ENCODE measurements at places on chromosomes 5 and 9.

GRCh38 chr9:124272979-124273378, 15.2 kb downstream of the NEK6 start:
- DNase-seq = no peak

DNA sequence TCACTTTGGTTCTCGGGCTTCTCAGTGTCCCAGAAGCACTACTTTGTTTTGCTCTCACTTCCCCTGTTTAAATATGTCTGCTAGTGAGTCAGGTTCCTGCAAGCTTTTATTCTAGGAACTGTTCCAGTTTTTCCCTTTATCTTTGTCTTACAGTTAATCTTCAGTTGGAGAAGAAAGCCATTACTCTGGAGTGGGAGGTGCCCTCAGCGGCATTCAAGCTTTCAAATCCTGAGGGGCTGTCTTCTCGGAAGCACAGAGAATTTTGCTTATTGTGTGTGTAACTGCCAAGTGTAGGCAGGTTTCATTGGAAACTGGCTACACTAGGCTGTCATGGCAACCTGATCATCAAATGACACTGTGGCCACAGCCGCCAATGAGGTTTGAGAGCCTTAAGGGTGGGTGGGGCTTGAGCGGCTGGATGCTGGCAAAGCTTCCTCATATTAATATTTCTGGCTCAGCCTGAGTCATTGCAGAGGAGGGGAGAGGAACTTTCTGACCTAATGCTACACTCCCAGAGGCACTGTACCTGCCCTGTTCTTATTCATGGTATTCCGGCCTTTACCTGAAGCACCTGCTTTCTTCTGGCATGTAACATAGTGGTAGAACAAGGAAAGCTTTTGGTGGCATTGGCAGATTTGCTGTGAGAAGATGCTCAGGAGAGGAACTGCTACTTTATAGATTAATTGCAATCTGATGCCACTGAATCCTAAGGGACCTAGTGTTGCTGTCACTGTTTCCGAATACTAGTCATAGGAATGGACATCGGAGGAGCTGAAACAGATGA, 26.3 kb downstream of the SLC25A25 start:
- DNase-seq = peak; percentile 87

- DNase-seq = no peak
Observed at GRCh38 chr5:15786326-15786725, 286.3 kb downstream of the FBXL7 start.

DNA sequence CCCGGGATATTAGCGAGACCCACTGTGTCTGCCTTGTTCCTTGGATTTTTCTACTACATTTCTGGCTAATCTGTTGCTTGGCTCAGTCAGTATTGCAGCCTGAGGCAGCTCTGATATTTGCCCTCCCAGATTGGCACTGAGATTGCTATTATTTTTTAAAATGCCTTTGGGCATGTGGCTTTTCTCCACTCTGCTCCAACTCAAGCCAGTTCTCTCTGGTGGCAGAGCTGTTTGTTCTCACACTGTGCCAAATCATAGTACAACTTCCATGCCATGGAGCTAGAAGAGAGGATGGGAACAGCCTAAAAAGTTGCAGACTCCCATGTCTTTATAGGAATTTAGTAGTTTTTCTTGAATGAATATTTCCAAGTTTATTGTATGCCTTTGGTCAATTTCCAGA, 155.9 kb upstream of the ATP10B start:
- no peak for DNase-seq

DNA sequence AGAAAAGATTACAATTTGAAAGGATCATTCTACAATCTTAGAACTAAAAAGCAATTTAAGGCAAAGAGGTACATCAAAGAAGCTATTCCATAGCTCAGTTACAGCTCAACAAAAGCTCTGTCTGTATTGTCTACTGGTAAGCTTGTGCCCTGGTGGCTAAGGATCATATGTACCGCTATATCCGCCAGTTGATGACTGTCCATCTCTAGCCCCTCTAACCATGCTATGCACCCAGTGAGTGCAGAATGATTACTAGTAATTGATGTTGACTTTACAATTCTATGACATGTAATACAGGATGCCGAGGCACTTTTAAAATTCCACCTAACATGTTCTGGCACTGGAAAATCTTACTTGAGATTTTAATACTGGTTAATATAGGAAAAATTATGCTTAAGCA, 13.1 kb downstream of the LOX start:
- no peak for DNase-seq

DNA sequence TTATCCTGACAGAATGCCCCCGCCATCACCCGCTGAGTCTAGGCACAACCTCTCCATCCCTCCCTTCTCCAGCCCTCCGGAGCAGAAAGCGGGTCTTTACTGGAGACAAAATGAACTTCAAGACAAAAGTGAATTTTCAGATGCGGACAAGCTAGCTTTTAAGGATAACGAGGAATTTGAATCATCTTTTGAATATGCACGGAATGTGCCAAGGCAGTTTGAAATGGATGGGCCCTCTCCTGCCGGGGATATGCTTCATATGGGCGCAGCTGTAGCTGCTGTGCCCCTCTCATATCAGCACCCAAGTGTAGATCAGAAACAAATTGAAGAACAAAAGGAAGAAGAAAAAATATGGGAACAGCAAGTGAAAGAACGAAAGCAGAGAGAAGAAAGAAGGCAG, 37.5 kb downstream of the CPLANE1 start:
- no peak for DNase-seq

DNA sequence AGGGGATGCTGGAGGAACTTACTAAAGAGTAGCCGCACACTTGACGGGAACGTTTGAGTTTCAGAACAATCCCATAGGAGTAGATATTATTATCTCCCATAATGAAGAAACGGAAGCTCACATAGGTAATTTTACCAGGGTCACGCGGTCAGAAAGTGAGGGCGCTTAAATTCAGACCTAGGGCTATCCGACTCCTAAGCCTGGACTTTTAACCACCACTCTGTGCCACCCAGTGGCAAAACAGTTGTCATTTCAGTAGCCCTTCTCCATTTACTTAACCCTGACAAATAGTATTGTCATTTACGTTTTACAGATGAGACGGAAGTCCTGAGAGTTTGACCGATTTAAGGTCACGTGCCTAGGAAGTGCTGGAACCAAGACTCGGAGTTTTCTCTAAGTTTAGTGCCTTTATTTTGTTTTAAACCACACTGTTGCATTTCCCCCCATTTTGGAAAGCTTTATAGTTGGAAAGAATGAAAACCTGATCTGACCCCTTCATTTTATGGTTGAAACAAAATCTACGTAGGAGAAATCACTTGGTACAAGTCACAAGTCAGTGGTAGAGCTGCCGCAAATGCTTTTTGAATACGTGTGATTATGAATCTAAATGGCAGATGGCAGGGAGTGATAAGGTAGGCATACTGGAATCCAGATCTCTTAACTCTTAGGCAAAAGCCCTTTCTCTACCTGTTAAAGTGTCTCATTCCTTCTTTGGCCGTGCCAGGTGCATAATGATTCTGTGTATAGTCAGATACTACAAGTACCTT, 650 bp downstream of the MRRF start:
- DNase-seq = no peak

All from head of caudate nucleus (tissue), 42 donors.